ENCODE measurements at places on chromosomes 11 and 22.

GRCh38 chr22:23478175-23478574, 101.9 kb downstream of the IGLL1 start:
- DNase-seq = no peak

GRCh38 chr22:39275814-39276439, 31.1 kb upstream of the PDGFB start:
- DNase-seq = no peak

GRCh38 chr22:50674130-50674500, 1.5 kb downstream of the SHANK3 start:
- no peak for DNase-seq

- no peak for DNase-seq
Measured at GRCh38 chr11:103594283-103594682, 442.2 kb upstream of the DDI1 start.

- DNase-seq = no peak
Measured at GRCh38 chr11:47329987-47330931, 22.2 kb downstream of the MYBPC3 start.

DNA sequence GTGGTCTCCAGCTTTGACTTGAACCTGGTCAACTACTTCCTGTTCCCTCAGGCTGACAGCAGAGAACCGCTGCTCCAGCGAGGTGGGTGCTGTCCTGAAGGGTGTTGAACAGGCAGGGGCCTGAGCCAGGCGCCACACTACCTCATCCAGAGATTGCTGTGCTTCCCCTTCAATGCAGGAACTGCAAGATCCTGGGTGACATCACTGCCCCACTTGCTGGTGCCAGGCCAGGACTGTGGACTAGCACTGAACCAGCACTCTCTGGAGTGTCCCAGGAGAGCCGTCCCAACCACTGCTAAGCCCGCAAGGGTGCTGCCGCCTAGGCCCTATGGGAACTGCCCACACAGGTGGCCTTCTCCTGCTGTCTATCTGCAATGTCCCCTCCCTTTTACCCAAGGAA, 51.7 kb downstream of the GAB4 start:
- DNase-seq = no peak

DNA sequence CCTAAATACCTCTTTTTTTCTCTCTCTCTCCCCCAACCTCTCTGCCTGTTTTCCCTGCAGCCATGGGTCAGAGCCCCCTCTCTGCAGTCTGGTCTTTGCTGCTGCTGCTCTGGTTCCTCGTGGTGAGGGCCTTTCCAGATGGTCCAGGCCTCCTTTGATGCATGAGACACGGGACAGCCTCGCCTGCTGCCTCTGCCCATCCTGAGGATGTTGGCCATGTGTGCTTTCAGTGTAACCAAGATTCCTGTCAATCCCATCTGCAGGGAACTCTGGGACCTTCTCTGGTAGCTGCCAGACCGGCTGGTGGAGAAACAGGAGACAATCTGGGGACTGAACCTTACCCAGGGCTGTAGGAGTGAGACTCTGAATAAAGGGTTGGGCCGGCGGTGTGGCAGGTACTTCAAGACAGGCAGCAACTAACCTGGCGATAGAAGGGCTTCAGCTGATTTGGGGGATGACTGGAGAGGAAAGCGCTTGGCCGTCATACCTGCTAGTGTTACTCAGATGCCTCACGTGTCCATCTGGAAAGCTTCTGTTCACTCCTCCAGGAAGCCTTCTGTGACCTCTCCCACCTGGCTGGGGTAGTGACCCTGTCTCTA, 7.1 kb downstream of the CHRNA10 start:
- DNase-seq = no peak

DNA sequence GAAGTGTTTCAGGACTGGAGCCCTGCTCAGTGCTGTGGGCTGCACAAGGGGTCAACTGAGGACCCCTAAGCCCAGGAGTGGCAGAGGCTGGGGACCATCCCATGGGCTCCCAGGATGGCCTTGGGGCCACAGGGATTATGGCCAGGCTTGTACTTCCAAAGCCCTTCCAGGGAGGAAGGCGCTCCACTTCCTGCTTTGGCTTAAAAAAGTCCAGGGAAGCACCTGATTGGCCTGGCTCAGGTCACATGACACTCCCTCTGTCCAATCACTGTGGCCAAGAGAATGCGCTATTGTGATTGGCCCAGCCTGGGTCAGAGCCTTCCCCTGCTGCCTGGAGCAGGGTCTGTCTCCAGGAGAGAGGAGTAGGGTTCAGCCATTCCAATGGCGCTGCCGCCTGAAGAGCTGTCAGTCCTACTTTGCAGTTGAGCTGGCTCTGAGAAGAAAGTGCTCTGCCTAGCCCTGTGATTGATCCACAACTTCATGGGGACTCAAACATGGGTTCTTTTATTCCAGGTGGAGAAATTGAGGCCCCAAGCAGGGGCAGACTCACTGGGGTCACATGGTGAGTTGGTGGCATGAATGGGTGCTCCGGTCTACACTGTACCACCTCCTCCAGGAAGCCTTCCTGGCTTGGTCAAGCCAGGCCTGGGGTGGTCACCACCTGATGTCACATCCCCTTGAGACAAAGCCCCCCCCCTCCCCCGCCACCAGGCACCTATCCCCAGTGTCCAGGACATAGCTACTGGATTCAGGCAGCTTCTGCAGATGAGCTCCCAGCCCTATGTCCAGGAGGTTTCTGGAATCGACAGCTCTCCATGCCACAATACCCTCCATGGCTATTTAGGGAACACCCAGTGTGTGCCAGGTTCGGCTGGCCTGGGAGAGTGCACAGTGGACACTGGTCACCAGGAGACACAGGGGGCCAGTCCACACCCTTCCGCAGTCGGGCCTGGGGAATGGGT, 48.2 kb downstream of the RTN4R start:
- no peak for DNase-seq

- DNase-seq = no peak
Measured at GRCh38 chr11:13105237-13105844, 96.2 kb downstream of the RASSF10 start.

DNA sequence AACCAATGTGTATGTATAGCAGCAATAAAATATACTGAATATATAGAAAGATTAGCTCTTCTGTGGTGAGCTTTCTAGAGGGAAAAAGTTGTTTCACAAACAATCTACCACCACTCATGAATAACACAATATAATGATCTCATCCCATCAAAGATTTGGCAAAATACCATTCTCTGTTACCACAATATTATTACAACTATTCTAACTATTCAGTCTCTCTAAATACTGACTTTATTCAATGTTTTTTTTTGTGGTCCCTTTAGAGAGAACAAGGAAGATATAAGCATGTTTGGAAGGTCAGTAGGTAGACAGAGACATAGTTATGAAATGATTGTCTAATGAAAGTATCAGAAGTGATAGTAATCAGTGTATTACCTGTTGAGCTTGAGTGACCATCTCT, 7.8 kb downstream of the CCDC90B start:
- no peak for DNase-seq

DNA sequence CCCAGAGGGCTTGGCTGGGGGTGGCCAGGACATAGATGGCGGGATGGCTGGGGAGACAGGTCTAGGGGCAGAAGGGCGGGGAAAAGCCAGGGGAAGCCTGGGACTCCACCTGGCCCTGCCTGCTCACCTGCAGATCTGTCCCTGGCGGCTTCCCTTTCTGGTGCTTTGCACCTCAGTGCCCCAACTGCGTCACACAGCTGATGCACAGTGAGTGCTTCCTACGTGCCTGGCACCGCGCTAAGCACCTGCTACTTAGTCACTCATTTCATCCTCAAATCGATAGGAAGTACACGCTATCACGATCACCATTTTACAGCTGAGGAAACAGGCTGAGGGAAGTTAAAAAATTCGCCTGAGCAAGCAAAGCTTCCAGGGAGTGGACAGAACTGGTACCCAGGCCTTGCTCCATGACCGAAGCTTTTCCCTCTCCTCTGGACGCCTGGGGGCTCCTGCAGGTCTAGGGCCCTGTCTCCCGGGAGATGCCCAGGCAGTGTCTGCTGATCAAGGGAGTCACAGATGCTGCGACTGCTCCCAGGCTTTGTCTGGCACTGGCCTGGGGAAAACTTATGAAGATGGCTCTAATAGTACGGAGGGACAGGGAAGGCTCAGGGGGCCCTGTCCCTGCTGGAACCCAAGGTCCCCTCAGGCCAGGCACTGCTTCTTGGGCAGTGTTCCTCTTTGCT, 63.0 kb upstream of the TTLL12 start:
- DNase-seq = peak; percentile 20

DNA sequence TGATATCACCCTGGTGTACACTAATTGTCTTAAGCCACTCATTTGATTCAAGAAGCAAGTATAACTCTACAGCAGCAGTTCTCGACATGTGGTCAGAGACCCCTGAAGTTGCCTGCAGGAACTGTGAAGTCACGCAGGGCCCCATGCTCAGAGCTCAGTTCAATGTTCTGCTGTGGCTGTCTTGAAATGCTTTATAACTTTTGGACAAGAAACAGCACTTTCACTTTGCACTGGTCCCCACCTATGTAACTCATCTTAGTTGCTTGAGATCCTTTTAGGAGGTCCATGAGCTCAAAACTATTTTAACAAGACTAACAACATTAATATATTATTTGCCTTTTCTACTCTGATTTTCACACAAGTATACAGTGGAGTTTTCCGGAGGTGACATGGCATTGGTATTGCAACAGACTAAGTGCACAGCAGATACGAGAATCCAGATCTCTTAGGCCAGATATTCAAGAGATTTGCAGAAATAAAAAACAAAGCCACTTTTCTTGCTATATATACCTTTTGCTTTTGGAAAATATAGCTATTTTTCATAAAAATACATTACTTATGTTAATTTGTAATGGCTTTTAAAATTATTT, 64.8 kb downstream of the PRR5L start:
- DNase-seq = no peak

DNA sequence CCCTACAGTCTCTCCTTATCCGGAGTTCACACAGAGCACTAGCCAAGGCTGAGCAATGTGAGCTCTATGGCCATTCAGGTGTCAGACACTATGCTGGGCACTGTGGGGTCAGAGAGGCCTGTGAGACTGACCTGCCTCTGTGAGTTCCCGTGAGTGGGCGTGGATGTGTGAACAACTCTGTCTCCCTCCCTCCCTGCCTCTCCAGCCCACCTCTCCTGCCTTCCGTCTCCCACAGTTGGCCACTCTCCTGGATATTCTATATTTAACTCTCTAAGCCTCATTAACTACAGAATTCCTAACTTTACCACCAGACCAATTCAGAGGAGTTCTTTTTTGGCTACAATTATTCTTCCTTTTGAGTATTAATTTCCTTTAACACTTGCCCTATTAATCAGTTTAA, 191.6 kb upstream of the NCAM1 start:
- DNase-seq = no peak

DNA sequence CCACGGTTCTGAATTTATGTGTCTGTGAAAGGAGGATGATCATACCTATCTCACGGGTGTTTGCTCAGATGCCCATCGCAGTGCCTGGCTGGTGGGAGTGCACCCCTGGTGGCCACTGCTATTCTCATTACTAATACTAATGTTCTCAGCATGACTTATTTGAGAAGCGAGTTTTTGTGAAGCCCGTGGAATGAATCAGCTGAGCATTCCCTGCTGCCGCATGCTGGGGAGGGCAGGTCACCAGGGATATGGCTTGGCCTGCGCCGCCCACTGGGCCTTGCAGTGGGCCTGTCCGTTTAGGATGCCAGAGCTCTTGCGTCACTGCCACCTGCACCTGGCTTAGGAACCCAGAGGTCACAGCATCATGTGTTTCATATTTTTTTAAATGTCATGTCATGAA, 16.9 kb downstream of the CTTN start:
- no peak for DNase-seq

DNA sequence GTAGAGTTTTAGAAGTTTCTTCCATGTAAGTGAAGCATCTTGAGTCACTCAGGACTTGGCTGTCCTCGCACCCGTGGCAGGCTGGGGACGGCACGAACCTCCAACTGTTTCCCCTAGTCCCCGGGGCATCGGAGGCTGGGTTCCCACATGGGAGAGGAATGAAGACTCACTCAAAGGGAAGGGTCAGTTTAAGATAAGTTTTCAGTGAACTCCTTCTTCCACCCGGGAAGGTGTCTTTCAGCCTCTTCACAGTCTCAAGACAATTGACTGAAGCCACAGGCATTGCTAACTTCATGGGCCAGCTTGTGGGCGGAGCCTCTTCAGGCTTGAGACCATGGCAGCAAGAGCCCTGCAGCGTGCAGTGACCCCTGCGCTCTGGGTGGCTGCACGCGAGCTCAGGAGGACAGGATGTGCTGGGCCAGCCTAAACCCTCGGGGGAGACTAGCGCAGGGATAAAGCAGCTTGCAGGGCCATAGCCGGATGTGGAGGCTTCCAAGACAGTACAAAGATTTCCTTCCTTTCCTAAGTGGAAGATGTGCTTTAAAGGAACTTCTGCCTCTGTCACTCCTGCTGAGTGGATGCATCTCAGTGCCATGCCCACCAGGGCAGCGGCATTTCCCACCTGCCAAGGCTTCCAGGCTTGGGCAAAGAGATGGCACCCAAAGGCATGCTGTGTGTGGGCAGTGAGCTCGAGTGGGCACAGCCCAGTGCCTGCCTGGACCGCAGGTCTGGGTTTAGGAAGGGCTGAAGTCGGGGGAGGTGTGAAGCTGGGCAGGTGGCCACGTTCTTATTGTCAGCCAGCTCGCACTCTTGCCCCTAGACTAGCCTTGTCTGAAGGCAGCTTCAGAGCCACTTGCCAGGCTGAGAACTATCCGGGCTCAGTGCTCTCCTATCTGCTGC, 32.9 kb downstream of the PPIL2 start:
- no peak for DNase-seq
